ENCODE measurements at places on chromosomes 1 and 21.

DNA sequence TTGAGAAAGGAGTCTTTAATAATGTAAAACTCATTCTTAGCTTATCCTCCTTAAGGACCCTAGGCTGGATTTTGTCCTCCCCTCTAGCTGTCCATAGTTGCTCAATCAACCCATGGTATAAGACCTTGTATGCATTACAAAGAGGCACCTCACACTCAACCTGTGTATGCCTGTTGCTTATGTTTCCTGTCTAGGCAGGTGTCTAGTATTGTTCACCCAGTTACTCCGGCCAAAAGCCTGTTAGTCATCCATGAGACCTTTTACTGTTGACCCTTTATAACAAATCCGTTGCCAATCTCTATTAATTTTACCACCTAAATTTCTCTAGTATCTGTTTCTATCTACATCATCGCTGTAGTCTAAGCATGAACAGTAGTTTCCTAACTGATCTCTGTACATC lies 3.7 kb downstream of the LYPLAL1 start:
- no peak for DNase-seq

- no peak for DNase-seq
Measured at GRCh38 chr1:24369199-24369598, 44.4 kb downstream of the STPG1 start.

DNA sequence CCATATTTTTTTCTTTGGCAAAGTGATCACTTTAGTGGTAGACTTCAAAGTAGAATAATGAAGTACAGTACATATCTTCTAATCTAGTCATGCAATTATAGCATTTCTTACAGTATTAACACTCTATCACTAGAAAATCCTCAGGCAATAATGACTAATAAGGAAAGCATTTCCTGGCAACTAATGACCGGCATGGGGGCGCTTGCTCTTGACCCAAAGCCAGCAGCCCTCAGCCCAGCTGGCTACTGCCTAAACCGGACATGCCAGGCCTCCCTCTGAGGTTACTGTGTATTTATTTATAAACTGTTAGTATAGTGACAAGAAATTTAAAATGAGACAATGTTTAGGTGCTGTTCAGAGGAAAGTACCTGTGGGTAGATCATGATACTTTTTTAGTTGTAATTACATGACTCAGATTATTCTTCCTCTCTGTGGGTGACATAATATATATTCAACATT lies 633.8 kb downstream of the PTPRC start:
- peak; percentile 90 for DNase-seq

DNA sequence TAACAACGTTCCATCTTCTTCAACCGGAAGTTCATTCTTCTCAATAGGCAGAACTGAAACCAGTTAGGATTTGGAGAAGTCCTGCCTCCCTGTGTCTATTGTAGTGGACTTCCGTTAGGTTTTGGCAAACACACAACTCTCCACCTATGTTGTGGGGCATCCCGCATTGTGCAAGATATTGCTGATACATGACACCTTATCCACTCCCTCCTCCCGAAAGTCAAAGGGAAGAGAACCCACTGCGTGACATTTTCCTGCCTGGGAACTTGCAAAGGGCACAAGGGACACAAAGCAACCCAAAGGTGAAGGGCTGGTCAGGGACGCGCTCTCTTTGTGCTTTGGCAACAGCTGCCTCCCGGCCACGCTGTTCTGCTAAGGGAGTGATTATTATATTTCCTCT lies 164.8 kb downstream of the TPR start:
- DNase-seq = no peak

- DNase-seq = no peak
Measured at GRCh38 chr1:187648091-187648490, 819.3 kb downstream of the PLA2G4A start.

- DNase-seq = no peak
Measured at GRCh38 chr1:228405979-228406228, 731 bp downstream of the TRIM11 start.

DNA sequence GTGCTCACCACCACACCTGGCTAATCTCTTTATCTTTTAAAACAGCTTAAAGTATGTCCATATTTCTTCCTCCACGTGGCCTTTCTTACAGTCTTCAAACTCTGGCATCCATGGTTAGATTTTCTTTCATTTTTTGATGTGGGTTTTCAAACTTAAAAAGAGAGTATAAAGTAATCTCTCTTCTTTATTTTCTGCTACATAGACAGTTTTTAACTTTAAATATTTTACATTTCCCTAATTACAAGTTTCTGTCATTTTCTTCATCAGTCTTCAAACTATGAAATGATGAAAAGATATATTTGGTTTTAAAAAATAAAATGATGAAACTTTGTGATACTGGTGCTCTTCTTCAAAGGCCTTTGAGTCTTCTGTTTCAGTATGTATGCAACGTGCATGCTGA lies 143.5 kb upstream of the ESRRG start:
- no peak for DNase-seq

GRCh38 chr1:246106342-246106763 lies 400.7 kb downstream of the SMYD3 start:
- DNase-seq = no peak

GRCh38 chr1:48530727-48531351 lies 58.8 kb upstream of the SPATA6 start:
- no peak for DNase-seq

GRCh38 chr1:113783254-113784103 lies 24.2 kb upstream of the PHTF1 start:
- no peak for DNase-seq

- no peak for DNase-seq
Measured at GRCh38 chr1:221170171-221170570, 290.9 kb downstream of the HLX start.

DNA sequence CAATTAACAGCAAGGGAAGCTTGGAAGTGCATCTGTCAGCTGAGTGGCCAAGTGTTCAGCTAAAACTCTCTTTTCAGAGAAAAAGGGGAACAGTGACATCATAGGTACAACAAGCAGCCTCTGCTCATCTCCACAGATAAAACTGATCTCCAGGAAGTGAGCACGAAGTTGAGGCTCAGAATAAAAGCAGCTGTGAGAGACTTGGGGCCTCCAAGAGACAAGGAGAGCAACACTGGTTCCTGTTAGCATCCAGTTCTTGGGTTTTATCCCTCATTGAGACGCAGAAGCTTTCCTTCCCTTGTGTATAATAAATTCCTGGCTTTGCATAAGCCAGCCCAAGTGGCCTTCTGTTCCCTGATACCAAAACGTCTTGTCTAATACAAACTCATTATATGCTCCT lies 20.0 kb upstream of the CNN3 start:
- no peak for DNase-seq

- no peak for DNase-seq
Measured at GRCh38 chr1:13950637-13951036, 250.6 kb downstream of the PRDM2 start.

DNA sequence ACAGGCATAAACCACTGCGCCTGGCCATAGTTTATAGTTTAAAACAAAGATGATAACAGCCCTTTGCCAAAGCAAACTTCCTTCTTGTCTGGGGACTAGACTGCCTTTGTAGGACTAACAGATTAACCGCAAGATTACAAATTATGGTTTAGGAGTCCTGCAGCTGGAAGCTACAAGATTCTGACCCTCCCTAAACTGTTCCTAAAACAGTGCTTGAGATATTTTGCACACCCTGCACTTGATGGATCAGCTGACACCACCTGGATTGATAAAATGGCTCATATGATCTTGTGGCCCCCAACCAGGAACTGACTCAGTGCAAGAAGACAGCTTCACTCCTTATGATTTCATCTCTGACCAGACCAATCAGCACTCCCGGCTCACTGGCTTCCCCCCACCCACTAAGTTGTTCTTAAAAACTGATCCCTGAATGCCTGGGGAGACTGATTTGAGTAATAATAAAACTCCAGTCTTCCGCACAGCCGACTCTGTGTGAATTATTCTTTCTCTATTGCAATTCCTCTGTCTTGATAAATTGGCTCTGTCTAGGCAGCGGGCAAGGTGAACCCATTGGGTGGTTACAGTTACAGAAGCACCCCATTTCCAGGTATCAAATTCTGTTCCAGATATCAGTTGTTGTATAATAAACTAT lies 13.8 kb upstream of the RNF11 start:
- DNase-seq = no peak

- no peak for DNase-seq
Measured at GRCh38 chr1:206049293-206049692, 3.7 kb upstream of the RHEX start.

- DNase-seq = no peak
Measured at GRCh38 chr1:169295425-169295824, 72.2 kb downstream of the NME7 start.

GRCh38 chr1:53654216-53655210 lies 84.5 kb downstream of the GLIS1 start:
- no peak for DNase-seq

- DNase-seq = no peak
Measured at GRCh38 chr21:43995521-43996105, 16.5 kb upstream of the TRAPPC10 start.

DNA sequence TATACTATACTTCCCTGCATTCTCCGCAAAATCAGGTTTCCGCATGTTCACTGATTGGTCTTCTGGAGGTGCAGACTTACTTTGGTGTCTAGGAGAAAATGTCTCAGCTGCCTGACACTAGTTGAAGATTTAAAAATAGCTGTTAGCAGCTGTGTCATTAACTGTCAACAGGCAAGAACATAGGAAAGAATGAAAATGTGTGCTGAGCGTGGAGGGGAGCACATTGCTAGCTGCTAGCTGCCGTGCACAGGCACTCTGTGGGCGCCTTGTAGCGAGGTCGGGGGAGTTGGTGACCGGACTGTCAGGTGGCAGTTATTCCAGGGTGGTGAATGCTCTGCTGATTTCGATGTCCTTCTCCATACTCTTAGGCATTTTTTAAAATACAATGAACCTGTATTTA lies 5.2 kb downstream of the FAAH start:
- no peak for DNase-seq

DNA sequence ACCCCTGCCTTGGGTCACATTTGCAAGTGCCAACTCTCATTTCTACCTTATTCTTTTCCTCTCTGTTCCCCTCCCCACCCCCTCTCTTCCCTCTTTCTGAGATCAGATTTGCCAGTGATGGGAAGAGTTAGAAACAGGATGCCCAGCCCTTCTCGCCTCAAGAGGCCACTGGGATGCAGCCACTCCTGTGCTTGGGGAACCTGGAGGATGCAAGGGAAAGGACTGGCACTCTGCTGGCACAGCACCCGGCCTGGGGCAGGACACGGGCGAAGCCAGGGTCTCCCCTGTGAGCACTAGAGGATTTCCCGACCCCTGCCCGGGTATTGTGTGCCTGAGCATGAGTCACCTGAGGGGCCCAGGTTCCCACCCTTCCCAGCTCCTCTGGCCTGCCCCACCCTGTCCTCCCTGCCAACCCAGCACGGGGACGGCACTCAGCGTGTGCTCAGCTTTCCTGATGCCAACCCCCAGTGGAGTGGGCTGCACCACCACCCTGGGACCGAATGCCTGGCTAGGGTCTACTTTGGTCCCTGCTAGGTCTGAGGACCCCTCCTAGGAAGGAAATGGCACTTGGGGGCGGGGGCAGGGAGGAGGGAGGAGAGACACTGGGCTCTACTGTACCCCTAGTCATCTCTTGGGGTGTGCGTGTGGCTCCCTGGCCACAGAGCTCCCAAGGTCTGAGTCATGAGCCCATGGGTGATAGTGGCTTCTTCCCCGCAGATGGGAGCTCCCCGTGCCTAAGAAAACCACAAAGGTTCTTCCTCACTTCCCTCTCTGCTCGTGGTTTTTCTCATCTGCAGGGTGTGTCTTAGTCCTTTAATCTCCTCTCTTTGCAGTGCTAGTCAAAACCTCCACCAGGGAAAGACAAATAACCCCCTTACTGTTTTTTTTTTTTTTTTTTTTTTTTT lies 12.4 kb downstream of the LMNA start:
- DNase-seq = peak; percentile 82

DNA sequence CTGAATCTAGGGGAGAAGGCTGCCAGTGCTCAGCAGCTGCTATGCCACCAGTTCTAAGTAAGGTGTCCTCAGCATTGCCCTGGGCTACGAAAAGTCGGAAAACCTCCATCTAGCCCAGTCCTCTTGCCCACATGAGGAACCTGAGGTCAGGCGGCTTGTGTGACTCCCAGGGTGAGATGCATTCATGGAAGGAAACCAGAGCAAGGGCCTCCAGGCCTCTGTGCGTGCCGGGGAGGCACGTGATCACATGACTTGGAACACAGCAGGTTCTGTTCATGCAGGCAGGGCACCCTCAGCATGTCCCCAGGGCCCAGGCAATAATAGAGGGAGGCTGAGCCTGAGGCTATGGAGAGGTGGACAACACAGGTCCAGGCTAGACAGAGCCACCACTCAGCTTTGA lies 312.5 kb upstream of the DUSP10 start:
- DNase-seq = no peak

DNA sequence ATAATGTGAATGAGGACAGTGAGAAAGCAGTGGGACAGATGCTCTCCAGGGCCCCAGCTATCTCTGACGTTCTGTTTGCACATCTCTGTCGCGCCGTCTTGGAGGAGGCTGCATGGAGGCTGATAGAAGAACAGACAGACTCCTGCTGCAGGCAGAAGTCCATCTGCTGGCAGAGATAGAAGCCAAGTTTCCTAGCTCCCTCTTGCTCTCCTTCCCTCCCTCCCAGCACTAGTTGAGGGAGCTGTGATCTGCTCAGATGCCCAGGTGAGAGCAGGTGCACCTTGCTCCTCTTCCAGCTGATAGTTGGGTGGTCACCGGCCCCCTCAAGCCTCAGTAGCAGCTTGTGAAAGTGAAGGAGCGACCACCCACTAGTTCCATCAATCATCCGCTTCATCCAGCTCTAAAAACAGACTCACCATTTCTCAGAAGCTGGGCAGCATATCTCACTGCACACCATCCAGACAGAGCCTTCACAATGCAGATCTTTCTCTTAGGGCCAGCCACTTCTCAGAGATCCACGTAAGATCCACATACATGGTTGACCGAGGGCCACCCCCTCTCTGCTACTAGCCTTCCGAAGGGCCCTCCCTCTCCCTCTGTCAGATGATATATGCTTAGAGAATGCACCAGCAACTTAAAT lies 12.9 kb downstream of the LRRN2 start:
- no peak for DNase-seq
